ENCODE measurements at places on chromosomes 2 and 18.

DNA sequence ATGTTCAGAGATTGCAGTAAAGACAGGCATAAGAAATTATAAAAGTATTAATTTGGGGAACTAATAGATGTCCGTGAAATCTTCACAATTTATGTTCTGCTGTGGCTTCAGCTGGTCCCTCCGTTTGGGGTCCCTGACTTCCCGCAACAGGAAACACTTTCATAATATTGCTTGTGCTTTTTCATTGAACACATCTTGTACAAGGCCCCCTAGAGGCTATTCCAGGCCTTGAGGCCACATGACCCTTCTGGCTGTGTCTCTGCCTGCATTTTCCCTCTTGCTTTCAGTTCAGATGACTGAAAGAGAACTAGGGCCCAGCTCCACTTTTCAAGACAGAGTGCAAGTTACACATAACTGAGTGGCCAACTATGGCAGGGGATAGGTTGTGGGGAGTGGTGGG, 164.1 kb downstream of the TMEM247 start:
- no peak for DNase-seq

GRCh38 chr2:949384-950079, 1.1 kb upstream of the SNTG2 start:
- no peak for DNase-seq

- no peak for DNase-seq
Measured at GRCh38 chr2:141062031-141062430, 1068.8 kb downstream of the LRP1B start.

DNA sequence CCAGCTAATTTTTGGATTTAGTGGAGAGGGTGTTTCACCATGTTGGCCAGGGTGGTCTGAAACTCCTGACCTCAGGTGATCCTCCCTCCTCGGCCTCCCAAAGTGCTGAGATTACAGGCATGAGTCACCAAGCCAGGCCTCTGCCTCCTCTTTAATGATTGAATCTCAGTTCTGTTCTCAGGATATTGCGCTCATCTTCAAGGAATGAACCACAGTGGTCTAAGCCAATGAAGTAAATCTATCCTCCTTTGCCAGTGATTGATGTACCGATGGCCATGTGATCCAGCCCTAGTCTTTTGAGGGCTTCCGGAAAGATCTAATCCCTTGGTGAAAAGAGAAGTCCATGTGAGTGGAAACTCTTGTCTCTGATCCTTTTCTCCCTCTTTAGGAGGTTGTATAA, 48.6 kb downstream of the POLE4 start:
- no peak for DNase-seq

DNA sequence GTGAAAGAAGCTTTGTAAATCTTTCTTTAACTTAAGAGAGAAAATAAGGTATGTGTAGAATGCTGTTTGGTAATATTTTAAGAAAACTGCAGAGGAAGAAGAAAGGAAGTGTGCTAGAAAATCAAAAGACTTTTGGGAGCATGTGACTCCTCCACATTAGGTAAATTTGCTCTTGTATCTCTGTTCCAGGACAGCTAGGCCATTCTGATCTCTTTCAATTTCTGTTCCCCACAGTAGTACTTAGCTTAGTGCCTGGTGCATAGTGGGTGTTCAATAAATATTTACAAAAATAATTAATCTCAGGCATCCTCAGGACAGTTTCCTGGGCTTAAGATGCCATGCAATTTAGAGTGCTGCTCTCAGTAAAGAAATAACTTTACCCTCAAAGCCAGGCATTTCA, 105.0 kb downstream of the GPD2 start:
- DNase-seq = no peak
